Endothelial cell of umbilical vein (primary cell): ENCODE measurements at places on chromosomes 5 and 9.
A peak's percentile ranks its signal among the peaks of the same experiment; 100 is the strongest.

DNA sequence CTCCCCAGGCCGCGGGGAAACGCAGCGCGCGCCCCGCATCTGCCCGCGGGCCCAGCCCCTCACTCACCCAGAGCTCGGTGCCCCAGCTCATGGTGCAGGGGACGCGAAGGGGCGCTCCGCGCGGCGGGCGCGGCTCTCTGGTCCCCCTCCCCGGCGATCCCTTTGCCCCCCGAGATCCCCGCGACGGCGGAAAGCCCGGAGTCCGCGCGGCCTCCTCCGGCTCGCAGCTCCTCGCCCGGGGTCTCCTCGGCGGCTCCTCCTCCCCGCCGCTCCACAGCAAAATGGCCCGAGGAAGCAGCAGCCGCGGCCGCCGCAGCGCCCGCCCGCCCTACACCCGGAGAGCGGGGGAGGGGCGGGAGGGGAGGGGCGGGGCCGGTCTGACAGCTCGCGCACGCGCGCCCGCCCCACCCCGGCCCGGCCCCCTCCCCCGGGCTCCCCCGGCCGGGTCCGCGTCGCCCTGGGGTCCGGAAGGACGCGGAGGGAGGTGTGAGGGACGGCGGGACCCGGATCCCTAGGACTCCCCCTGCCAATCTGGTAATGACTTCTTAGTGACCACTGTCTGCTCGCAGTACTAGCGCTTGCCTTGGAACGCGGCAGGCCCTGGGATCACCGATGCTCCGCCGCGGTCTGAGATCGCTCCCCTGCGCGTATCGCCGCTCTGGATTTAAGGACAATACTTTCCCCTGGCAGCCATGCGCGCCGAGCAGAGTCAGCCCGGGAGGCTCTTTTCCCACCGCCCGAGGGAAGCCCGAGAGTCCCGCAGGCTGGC is at the start of gene FNBP1:
TSS of gene FNBP1 (minus strand) at position 305 of the 769 bp plus-strand sequence. CDS start at position 91, 214 bp downstream.
- peak; percentile 80 for DNase-seq

DNA sequence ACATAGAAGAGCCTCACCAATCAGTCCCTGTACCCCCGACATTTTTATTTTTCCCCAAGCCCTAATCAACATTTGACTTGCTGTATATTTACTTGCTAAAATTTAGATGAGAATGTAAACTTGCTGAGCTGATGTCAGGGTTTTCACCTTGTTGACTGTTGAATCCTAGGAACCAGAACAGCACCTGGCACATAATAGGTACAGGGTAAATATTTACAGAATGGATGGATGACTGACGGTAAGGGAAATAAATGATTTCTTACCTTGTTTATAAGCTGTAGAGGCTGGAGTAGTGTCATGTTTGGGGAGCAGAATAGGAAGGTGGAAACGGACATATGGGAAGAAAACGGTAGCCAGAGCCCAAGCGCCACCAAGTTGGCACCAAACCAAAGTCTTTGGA is 107.0 kb upstream of the NUDT12 start:
- DNase-seq, result no peak

DNA sequence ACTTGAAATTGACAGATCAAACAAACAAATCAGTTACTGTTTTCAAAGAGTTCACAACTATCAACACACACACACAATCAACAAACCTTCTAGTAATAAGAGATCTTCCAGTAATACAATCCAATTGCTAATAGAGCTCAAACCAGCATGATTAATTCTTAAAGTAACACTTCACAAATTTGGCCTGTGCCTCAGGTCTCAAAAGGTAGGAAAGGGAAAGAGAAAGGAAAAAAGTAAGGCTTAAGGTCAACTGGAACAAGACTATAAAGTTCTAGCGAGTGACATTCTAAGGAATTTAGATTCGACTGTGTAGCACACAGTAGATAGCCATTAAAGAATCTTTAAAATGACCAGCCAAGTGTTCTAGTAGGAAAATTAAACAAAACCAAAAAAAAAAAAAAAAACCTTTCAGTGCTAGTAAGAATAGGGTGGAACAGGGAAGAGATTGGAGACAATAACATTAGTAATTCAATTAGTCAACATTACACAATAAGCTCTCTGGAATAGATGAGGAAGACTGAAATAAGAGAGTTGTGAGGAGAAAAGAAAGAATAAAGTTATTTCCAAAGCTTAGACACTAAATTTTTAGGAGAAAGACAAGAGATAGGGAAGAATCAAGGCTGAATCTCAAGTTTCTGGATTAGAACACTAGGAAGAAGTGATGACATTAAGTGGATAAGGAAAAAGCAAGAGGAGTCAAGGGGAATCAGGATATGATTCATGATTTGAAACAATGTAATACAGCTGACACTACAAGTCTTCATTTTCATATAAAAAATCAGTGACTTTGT is 86.1 kb downstream of the FBXL17 start:
- peak; percentile 80 for DNase-seq

DNA sequence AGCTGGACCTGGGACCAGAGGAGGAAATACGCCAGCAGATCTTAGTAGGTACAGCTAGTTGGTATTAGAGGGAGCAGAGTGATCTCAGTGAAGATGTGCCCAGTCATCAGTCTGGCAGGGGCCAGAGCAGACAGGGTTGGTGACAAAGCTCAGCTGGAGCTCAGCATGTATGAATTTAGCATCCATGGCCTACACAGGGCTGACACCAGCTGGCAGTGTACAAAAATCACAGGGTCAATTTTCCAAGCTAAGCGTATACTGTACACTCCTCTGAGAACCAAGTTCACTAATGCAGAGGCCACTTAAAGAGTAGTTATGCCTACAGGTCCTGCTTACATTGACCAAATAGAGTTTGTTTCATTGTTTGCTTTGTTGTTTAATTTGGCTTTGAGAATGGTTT is 146.6 kb downstream of the SLC24A2 start:
- no peak for DNase-seq

DNA sequence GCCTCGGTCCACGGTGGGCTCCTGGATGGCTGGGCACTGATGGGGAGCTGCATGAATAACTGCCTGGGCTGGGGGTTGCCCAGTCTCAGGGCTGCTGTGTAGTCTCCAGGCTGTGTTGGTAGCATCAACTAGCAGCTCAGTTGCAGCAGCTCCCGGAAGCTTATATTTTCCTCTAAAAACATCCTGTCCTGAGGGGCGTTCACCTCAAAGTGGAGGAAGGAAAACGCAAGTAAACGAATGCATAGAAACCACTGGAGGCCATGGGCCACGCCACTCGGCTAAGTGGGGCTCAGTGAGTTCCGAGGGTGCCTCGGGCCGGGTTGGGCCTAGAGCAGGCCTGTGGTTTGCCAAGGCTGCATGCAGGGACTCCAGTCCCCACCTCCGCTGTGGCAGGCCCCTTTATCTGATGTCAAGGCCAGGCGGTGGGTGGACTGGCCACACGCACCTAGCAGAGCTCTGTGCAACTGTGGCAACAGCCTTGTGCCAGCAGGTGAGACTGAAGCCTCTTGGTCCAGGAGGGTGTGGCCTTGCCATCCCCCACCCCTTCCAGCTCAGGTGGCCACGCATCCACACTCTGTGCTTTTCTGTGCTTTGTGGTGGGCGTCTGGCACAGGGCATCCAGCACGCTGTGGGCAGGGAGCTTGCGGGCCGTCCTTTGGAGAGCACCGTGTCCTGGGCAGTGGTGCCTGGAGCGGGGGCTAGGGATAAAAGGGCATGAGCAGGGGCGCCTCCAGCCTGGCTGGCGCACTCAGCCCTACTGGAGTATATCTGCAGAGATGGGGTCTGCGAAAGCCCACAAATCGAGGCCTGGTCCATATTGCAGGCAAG is 15.1 kb downstream of the TCF7 start:
- no peak for DNase-seq

GRCh38 chr5:11681796-11682195 is 222.4 kb downstream of the CTNND2 start:
- no peak for DNase-seq

GRCh38 chr5:66333192-66333591 is 189.1 kb downstream of the SREK1 start:
- no peak for DNase-seq

GRCh38 chr9:105712773-105713172 is 18.4 kb downstream of the TMEM38B start:
- no peak for DNase-seq

GRCh38 chr5:124252191-124252638 is 494.2 kb downstream of the ZNF608 start:
- DNase-seq, result no peak

GRCh38 chr9:117116084-117116483 is 298.8 kb downstream of the ASTN2 start:
- no peak for DNase-seq

DNA sequence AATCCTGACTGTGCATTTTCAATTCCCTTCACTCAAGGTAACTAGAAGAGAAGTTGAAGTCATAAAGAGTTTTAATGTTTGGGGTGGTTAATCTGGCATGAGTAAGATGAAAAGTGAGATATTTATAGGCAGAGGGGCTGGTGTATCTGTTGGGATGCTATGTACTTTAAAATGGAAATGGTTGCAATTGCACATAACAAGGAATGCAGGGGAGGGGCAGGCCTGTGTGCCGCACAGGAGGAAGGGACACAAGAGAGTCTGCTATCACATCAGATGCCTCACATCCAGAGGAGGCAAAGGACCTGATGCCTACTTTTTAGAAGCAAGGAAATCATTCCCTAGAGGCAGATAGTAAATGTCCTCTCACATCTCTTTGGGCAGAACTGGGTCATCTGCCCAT is 55.5 kb upstream of the OSMR start:
- DNase-seq, result no peak

GRCh38 chr9:25773805-25774204 is 95.6 kb upstream of the TUSC1 start:
- no peak for DNase-seq

- no peak for DNase-seq
These were observed 3.4 kb upstream of the RHOBTB3 start for GRCh38 chr5:95727764-95728191.

GRCh38 chr5:109177227-109177626 is 232.5 kb downstream of the PJA2 start:
- no peak for DNase-seq

- no peak for DNase-seq
These were observed 80.2 kb downstream of the FAM174A start for GRCh38 chr5:100615362-100615761.

DNA sequence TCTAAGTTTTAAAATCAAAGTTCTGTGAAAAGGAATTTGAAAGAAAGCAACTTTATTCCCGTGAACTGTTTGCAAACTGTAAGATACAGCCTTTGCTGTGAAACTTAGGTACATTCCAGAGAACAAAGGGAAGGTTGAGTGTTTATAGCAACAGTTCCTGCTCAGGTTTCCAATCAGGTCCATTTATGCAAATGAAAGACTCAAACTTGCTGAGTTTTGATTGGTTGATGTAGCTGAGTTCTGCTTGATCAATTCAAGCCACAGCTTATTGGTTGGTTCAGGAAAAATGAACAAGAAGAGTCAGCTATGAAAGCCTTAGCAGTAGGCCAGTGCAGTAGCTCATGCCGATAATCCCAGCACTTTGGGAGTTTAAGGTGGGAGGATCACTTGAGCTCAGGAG is 37.9 kb downstream of the SLC27A6 start:
- no peak for DNase-seq

- peak; percentile 52 for DNase-seq
These were observed 73.6 kb downstream of the FAM114A2 start for GRCh38 chr5:153964880-153965645.

DNA sequence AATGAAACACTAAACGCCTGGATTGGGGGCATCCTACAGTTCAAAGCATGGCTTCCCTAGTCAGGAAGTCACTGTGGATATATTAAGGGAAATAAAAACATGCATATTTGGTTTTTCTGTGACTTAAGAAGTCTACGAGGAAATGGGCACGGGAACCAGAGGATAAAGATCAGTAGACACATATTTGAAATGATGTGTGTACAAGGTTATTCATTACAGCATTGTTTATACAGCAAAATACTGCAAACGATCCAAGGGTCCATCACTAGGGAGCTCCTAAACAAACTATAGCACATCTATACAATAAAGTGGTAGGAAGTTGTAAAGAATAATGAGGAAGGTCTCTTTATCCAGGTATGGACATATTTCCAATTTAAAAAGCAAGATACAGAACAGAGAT is 71.8 kb downstream of the EFNA5 start:
- peak; percentile 22 for DNase-seq

DNA sequence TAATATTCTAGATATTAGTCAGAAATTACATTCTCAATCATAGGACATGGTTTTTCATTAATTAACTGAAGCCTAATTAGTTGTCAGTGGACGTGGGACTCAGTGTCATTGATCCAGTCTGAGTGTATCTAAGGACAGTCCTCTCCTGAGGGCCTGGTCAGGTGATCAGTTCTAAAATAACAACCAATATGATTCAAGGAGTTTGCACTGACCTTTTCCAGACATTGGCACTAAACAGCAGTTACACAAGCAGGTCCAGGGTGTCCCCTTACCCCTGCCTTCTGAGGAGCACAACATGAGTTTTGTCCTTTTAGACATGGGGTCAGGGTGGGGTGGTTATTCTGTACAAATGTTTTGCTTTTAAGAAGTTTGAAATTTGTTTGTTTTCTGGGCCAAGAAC is 97.8 kb downstream of the CMYA5 start:
- DNase-seq, result no peak

DNA sequence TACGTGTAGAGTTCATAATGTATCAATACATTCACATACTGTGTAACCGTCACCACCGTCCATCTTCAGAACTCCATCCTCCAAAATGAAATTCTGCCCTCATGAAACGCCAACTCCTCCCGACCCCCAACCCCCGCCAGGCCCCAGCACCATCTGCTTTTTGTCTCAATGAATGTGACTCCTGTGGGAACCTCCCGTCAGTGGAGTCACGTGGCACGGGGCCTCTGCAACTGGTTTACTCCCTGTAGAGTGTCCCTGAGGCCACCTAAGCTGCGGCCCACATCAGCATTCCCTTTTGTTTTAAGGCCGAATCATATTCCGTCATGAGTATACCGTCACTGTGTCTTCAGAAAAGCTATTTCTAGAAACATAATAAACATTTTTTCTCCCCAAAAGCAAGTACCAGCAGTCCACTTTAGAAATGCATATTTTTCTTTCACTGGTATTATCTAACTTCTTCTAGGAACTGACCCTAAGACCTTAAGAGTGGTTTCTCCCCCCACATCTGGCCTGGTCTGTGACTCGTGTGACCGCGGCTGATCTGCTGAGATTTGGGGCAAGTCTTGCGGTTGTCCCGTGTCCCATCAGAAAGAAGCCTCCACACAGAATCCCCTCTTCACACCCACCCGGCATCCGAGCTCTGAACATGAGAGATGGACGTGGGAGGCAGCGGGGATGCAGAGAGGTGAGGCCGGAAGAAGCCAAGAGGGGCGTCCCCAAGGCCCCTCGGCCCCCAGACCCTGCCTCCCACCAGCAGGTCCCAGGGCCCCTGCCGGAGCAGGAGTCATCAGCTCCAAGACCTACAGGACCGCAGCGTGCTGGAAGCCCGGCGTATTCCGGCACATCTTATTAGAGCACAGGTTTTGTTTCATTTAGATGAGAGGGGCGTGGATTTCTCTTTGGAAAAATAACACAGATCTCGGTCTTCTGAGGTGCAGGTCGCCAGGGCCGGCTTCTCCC is 38.3 kb downstream of the SLC6A3 start:
- no peak for DNase-seq

DNA sequence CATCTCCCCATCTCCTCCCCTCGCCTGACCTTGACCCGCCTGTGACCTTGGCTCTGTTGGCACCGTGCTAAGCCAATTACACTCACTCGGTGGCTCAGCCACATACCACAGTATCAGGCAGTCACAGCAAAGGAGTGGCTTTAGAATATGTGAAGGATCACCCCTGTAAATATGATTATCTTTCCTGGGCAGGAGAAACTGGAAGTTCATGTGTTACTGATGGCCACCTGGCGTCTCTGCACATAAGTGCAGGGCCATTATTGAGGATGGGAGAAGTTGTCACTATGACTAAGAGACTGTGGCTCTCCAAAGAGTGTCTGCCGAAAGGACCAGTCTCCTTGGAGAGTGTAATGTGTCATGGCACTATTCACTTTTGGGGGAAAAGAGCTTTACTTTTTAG is 116.9 kb upstream of the S1PR3 start:
- no peak for DNase-seq
